ENCODE measurements at places on chromosomes 11 and 22.

GRCh38 chr22:28703436-28703835 lies 23.8 kb upstream of the TTC28 start:
- no peak for DNase-seq

DNA sequence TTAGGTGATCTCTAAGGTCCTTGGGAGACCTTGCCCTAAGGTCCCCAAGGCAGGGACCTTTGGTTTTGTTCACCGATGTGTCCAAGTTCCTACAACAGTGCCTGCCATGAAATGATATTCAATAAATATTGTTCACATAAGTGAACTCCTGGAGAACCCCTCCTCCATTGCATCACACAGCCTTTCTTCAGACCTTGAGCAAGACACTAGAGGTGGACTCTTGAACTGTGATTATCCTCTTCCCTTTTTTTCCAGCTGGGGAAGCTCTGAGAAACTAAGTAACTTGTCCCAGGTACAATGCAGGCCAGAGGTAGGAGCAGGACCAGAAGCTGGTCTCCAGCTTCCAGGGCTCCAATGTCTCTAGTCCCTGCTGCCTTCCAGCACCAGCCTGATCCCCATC lies 76.6 kb upstream of the LMO1 start:
- DNase-seq, result no peak

DNA sequence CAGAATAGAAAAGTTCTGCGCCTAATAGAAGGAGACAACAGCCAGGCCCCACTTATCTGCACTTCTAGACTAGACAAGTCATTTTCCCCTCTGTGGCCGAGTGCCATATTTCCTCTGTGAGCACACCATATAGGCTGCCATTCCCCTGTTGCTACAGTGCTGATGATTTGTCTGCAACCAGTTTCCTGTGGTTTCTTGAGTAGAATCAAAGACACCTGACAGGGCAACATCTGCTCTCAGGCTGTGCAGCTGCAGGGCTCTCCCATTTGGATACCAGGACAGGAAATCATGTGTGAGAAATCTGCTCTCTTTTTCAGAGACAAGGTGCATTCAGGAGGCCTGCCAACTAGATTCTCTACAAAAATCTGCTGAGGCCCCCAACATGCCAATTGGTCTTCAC lies 879.3 kb downstream of the DLG2 start:
- no peak for DNase-seq

- no peak for DNase-seq
Observed at GRCh38 chr11:3810446-3810845, 2.1 kb downstream of the PGAP2 start.

DNA sequence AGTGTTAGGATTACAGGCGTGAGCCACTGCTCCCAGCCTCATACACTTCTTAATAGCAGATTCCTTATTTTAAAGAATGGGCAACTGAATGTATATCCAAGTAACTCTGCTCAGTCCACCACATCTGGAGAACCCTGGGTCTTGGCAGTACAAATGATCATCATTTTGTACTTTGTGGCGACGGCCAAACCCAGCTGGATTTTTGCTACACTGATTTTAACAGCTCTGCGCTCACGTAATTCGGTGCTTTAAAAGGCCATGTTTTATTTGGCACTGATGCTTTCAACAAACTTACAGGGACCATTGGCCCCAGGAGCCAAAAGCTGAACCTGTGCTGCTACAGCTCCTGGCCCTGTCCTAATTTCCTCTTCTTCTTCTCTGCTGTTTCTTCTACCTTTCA lies 60.8 kb upstream of the PDE3B start:
- no peak for DNase-seq

GRCh38 chr11:113849713-113850112 lies 25.7 kb downstream of the USP28 start:
- no peak for DNase-seq

DNA sequence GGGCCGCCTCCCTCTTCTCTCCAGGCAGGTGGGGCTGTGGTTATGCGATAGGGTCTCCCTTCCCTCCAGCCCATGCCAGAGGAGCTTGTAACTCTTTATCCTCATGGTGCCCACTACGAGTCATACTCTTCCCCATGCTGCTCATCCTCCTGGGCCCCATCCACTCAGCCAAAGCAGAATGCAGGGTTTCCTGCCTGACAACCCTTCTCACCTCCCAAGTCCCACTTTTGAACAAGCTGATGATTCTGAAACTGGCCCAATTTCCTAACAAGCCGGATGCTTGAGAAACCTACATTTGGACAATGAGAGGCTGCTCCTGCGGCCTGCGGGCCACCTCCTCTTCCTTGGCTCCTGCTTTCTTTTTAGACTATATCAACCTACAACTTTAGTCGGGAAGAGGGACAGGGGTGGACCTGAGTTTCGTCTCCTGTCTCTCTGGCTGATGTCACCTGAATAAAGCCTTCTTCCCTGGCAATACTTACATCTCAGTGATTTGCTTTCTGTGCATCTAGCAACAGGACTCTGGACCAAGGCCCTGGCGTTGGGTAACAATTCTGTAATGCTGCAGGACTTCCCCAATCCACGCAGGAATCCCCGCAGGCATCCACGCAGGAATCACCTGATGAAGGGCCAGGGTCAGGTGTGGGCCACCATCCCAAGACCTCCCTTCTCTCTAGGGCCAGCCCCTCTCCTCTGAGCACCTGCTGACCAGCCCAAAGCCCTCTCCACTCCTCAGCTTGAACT lies 1.5 kb upstream of the NDUFS8 start:
- DNase-seq, result no peak

DNA sequence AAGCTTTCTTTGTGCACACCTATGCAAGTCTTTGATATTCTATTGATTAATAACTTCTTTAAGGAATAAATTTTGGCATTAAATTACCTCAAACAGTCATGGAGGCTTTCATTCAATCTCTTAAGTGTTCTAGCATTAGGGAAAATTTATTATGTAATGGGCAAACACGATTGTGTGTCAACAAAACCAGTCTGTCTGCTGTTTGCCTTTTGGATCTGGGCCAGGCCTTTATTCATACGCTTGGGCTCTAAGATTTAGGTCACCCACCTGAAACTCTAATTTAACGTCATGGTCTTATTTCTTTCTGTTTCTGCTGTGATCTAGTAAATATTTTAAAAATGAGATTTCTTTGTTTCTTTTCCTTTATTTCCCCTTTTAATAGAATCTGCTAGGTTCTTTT lies 1270.6 kb downstream of the LRRC4C start:
- DNase-seq, result no peak

DNA sequence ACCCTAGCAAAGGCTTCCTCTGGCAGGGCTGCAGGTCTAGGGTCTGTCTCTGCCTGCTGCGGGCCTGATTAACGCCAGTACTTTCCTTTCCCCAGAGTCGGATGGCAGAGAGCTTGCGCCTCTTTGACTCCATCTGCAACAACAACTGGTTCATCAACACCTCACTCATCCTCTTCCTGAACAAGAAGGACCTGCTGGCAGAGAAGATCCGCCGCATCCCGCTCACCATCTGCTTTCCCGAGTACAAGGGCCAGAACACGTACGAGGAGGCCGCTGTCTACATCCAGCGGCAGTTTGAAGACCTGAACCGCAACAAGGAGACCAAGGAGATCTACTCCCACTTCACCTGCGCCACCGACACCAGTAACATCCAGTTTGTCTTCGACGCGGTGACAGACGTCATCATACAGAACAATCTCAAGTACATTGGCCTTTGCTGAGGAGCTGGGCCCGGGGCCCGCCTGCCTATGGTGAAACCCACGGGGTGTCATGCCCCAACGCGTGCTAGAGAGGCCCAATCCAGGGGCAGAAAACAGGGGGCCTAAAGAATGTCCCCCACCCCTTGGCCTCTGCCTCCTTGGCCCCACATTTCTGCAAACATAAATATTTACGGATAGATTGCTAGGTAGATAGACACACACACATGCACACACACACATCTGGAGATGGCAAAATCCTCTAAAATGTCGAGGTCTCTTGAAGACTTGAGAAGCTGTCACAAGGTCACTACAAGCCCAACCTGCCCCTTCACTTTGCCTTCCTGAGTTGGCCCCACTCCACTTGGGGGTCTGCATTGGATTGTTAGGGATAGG lies 18.6 kb downstream of the RSPH14 start:
- no peak for DNase-seq

DNA sequence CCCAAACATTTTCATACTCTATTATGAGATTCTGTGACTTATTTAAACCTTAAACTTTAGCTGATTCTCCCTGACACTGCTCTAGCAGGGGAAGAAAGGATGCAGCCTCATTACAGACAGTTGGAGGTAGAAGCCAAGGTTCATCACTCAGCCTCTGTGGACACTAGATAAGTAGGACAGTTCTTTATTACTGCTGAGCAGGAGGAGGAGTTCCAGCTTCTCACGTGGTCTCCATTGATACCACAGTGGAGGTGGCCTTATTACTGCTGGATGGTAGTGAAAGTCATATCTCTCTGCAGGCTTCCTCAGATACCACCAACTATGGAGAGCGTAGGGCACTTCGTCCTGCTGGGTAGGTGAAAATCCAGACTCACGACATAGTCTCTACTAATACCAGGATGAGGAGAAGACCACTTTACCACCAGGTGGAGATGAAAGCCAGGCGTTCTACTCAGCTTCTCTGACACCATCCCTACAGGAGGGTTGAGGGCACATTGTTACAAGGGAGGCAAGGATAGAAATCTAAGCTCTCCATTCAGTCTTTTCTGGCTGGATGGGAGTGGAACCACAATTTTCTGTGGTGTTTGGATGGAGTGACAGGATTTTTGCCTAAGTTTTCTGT lies 13.1 kb upstream of the ANGPTL5 start:
- DNase-seq, result no peak

- no peak for DNase-seq
Observed at GRCh38 chr11:27120211-27120610, 79.6 kb downstream of the BBOX1 start.

DNA sequence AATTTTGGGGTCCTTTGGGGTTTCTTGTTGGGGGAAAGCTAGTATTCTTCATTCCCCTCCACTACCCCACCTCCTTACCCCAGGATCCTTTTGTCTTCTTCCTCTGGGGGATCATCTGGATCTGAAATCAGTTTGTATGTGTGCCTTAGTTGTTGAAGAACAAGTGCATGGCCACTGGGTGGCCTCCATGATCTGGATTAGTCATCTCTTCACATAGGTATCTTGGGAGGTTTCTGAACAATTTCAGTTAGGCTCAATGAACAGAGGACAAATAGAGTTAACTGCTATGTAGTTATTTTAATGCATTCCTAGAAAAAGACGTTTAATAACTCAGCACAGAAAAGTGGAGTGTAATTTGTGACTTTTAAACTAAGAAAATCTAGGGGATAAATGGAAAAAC lies 7.1 kb upstream of the VWA5A start:
- no peak for DNase-seq

DNA sequence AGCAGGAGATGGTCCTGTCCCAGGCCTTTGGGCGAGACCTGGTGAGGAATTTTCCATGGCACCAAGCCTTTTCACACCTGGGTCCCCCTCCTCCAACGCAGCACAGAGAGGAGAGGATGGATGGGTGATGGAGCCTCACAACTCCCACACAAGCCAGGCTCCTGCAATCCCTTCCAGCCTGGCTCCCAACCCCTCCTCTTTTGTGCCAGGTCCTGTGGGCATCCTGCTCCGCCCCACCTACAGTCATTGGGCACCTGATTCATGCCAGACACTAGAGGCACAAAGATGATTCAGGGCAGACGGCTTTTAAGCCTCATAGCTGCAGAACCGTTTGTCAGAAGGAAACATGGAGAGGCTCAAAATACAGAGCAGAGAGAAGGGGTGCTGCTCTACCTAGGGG lies 16.1 kb upstream of the MYRF start:
- DNase-seq, result no peak

DNA sequence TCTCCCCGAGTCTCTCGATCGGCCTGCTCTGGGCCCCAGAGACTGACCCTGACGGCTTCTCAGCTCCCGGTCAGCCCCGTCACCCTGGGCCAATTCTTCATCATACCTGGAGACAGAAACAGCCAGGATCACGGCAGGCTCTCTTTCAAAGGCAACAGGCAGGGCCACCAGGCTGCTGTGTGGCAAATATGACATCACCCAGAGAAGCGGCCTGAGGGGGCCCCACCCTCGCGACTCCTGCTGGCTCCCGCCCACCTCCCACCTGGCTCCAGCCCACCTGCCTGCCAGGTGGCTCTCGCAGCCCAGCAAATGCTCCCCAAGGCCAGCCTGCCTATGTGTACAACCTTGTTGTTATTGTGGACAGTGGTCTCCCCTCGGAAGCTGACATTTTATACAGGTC lies 24.9 kb upstream of the PACSIN2 start:
- no peak for DNase-seq

DNA sequence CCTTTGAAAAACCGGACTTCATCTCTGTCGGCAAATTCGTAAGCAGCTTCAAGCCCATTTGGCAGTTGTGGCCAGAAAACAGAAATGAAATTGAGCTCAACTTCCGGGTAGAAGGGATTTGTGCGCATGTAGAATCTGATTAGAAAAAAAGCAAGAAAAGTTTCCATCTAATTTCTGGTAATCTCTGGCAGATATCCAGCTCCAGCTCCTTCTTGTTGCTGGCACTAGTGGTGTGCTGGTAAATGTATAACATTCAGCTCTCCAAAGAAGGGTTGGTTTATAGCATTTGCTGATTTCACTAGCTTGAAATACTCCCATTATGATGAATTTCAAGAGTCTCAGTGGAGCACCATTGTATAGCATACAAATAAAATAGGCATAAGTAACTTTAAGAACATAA lies 5.4 kb downstream of the MMP1 start:
- no peak for DNase-seq

DNA sequence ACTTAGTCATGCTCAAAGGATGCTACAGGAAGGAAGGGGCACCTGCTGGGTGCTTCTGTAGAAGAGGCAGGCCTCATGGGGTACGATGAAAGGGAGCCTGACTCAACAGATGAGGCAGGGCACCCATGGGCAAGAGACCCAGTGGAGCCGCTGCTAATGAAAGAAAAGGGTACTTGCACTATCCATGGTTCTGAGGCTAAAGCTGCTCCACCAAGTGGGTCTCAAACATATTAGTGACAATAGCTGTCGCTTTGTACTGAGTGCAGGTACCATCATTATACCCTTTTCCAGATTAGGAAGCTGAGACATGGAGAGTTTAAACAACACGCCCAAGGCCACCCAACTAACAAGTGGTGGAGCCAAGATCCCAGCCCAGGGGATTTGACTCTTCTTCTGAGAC lies 127.5 kb upstream of the SERPIND1 start:
- DNase-seq, result no peak

- no peak for DNase-seq
Observed at GRCh38 chr11:67664696-67665540, 9.5 kb downstream of the ALDH3B2 start.

DNA sequence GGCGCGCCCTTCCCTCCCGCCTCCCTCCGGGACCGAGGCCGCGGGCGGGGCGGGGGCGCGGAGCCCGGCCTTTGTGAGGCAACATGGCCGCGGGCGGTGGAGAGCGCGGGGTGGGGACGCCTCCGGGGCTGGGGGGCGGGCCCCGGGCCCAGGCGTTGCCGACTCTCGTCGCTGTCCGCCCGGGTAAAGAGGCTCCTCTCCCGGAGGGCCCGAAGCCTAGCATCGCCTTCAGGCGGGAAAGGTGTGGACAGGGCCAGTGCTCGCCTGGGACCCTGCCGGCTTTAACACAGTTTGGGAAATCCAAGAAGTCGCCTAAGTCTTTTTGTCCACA lies 369 bp downstream of the DGCR8 start:
- peak; percentile 51 for DNase-seq

- no peak for DNase-seq
Observed at GRCh38 chr11:118715837-118716260, 36.4 kb upstream of the TREH start.
